Esophagus squamous epithelium (tissue), 5 donors: ENCODE measurements at places on chromosomes 16 and 17.

GRCh38 chr16:83900571-83900970 is 1.7 kb downstream of the MLYCD start:
- DNase-seq: no peak

DNA sequence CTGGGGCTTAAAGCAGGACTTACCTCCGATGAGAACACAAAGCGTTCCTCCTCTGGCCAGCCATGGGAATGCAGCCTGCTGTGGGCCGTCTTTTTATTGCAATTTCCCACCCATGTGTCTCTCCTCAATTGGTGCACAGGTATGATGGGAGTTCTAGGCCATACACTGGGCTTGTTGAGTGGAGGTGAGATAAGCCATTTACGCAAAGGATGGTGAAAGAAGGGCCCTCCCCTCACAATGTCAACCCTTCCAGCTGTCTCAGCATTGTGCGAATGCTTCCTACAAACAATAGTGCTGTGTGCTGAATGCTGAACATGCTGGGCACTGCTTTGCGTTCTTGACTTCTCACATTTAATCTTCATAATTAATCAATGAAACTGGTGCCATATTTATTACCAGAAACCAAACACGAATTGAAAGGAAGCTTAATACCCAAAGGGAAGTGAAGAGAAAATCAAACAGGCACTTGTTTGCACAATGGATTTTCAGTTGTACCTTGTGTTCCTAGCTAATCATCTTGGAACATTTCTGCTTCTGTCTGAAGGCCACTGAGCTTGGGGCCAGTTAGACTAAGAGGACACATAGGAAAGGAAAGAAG is at the start of gene GP2:
TSS of gene GP2 (minus strand) at position 70 of the 598 bp plus-strand sequence. CDS start 1,082 bp downstream, outside the sequence.
- DNase-seq: no peak

- DNase-seq: peak; percentile 12
Measured at GRCh38 chr17:74368341-74369081, 1.2 kb downstream of the GPR142 start.

DNA sequence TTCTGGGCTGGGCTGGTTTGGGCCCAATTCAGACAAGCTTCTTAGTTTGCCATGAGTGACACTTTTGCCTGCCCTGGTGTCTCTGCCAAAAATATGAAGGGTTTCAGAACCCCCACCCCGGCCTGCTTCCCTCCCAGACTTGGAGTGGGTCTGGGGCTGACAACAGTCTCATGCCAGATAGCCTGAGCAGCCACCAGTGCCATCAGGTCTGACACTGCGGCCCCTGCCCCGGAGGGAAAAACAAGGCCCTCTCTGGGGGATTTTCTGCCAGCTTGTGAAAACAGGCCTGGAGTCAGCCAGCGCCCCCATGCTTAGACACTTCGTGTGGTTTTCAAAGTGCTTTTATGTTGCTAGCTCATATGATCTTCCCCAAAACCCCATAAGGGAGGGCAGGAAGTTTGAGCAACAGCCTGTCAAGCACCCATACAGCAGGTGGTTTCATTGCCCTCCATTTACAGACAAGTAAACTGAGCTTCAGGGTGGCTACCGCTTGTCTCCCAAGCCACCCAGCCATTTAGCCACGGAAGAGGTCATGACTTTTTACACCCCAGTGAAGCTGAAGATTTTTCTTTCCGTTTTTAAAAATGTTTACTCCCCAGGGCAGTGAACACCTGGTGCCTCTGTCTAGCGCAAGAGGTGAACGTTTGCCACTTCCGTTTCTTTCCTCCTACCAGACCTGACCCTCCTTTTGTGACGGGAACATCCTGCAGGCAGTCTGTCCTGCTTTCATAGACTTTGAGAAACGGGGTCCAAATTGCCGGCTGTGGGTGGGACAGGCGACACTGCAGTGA is 300.6 kb downstream of the SEC14L1 start:
- no peak for DNase-seq

- no peak for DNase-seq
Measured at GRCh38 chr17:7982173-7982572, 20.2 kb upstream of the GUCY2D start.

DNA sequence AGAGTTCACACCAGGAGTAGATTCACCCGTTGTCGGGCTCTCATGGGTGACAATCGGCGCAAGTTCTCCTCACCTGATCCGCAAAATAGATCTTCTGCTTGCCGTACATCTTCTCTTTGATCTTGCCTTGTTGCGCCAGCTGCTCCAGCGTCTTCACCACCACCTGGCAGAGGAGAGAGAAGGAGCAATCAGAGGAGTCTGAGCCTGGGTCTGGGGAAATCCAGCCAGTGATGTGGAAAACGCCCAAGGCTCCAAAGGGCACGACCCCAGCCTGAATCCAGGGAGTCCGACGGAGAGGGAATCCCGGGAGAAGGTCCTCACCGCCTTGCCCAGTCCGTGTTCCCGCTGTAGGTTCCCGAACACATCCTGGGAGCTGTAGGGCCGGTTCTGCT is 393 bp downstream of the PSMC3IP start:
- DNase-seq: no peak

DNA sequence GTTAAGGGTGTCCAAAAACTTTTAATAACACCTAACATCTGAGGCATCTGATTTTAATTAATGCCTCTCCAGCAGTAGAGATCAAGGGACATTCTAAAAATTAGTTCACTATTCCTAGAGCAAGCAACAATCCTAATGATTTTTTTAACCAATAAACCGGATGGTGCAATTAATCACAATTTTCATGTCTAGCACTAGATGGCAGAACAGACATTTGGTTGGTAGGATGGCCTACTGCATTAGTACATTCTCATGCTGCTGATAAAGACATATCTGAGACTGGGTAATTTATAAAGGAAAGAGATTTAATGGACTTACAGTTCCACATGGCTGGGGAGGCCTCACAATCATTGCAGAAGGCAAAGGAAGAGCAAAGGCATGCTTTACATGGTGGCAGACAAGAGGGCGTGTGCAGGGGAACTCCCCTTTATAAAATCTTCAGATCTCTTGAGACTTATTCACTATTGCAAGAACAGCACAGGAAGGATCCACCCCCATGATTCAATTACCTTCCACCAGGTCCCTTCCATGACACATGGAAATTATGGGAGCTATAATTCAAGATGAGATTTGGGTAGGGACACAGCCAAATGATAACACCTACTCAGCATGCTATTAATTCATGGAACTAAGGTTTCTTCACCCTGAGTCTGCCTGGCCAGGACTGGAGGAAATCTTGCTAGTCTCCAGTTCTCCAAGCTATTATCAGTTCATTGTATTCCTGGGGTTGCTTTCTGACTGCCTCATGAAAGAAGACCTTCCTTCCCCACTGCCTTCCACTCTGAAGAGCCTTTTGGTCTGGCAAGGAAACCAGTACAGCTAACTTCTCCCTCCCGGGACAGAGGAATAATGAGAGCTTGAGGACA is 24.8 kb downstream of the HS3ST3A1 start:
- DNase-seq: no peak

GRCh38 chr17:75113798-75114551 is 4.2 kb downstream of the ARMC7 start:
- DNase-seq: peak; percentile 50

DNA sequence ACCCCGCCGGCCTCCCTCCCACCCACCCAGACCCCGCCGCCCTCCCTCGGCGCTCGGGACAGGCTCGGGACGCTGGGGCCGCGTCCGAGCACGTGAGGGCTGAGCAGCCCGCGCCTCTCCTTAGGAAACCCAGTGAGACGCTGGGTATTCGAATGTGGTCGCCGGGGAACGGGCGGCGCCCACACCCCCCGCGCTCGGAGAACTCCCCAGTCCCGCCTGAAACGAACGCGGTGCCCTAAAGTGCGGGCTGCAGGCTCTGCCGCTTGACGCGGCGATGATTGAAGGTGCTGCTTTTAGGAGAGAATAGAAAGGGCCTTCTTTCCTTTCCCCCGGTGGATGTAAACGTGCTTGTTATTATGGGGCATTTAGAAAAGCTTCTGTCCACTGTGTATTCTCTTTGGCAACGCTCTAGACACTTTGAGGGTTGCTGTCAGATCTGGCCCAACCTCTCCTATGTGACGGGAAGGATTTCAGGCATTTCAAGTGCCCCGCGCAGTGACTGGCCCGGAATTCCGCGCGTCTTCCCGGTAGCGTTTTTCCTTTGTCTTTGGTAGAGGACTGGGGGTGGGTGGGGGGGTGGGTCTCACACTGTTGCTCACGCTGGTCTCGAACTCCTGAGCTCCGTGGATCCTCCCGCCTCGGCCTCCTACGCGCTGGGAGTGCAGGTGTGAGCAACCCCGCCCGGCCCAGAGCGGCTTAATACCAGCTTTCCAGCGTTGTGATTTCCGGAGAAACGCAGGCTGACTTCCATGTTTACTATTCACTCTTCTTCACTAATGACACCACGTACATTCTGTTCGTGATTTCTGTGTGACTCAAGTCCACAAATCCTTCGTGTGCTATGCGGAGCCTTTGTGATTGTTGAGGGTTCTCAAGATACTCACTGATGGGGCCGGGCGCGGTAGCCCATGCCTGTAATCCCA is 21.8 kb upstream of the FOXK2 start:
- no peak for DNase-seq

DNA sequence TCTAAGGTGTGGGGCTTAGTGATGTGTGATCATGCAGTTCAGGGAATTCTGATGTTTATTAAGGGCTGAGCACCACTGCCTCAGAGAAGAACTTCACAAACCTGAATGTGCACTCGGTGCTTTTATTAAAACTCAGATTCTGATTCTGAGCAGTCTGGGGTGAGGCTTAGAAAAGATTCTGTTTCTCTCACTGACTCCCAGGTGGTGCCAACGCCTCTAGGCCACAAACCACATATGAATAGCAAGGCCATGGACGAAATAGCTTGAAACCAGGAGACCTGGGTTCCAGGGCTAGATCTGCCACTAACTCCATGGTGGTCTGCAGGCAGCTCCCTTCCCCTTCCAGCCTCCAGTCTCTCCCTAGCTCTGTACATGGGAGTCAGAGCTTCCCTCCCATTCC is 169.1 kb downstream of the HS3ST3B1 start:
- no peak for DNase-seq
